ENCODE measurements at places on chromosomes 6 and 20. TPM values are rescaled to one million over a fixed set of nuclear protein-coding genes. Genes with fewer than 3 reads are reported as not detected.

DNA sequence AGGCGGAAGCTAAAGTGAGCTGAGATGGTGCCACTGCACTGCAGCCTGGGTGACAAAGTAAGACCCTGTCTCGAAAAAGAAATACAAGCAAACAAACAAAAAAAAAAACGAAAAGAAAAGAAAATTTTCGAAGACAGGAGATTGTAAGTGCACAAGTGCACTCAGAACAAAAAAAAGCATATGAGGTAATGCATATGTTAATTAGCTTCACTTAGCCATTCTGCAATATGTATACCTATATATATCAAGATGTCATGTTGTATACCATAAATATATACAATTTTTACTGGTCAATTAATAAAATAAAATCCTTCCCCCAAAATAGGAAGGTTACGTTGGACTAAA, 127.5 kb downstream of the RIN2 start:
- no peak for DNase-seq

RAB44 gene
- 0.03 TPM for total RNA-seq

DNA sequence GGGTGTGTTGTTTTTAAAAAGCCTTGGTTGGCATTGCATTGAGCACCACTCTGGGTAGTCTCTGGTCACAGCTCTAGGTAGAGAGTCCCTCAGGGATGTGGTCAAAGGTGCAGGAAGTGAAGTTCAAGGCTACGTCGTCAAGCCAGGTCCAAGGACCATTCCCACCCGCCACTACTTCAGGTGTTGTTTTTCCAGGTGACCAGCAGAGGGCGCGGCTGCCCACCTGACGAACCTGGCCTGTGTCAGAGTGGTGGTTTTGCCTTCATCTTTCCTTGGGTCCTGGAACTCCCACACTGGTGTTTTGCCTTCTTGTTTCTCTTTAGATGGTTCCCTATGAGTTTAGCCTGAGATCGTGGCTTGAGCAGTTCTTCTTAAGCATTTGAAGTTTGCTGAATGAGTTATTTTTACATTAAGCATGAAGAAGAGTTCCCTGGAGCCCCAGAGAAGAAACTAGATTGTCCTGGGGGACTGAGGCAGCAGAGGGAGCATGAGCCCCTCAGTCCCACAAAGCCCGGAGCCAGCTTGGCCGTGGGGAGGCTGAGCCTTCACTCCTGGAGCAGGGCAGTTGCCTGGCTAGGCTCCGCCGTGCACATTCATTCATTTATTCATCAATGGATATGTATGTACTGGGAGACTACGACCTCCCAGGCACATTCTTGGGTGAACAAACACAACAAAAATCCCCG, 5.6 kb upstream of the PHACTR3 start:
- DNase-seq: peak; percentile 52

POU5F1 gene
- 17.2 TPM for total RNA-seq

GRCh38 chr6:130507666-130508028, 141.8 kb downstream of the TMEM200A start:
- no peak for DNase-seq

DNA sequence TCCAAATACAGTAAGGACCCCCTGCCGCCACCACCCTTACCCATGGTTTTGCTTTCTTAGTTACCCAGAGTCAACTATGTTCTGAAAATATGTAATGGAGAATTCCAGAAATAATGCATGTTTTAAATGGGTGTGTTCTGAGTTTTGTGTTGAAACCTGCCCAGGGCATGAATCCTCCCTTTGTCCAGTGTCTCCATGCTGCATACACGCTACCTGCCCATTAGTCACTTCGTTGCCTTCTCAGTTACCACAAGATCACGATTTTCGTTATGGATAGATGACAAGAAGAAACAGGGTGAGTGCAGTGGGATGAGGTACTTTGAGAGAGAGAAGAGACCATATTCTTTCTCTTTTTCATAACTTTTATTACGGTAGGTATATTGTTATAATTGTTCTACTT, 10.6 kb downstream of the FARS2 start:
- DNase-seq: no peak

GRCh38 chr20:57040466-57040865, 226.0 kb downstream of the BMP7 start:
- DNase-seq: no peak

SNAP25 gene
- not detected for total RNA-seq

NINL gene
- total RNA-seq: 32.2 TPM

GRCh38 chr6:97040355-97040860, 115.9 kb downstream of the KLHL32 start:
- peak; percentile 7 for DNase-seq

- peak; percentile 25 for DNase-seq
Observed at GRCh38 chr6:1391800-1392309, 2.5 kb downstream of the FOXF2 start.

SLC32A1 gene
- total RNA-seq: 0.04 TPM

ADGRF1 gene
- not detected for total RNA-seq

SSTR4 gene
- not detected for total RNA-seq

DNA sequence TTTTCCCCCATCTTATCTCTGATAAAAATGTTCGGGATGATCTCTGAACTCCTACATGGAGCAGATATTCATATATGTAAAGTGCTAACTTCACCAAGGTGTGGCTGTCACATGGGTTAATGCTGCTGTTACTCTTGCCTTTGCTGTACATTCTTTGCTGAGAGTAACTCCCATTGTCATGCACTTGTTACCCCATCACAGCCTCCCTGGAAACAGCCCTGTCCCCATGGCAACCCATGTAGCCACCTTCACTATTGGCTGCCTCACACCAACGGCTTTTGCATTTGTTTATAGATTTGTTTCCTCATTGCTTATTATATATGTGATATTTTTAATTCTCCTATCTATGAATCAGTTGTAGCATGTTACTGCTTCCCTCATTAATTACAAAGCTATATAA, 17.3 kb upstream of the IBTK start:
- DNase-seq: no peak
